ENCODE measurements at places on chromosomes 12 and 14. TPM values are rescaled to one million over a fixed set of nuclear protein-coding genes. Genes with fewer than 3 reads are reported as not detected.
A peak's percentile ranks its signal among the peaks of the same experiment; 100 is the strongest.

Gene CCDC38
- total RNA-seq: not detected

- no peaks in the 10 kb centered on the region for H3K36me3 ChIP-seq
- H3K27ac ChIP-seq: no peak overlapping the region
- H3K27me3 ChIP-seq: no peaks in the 10 kb centered on the region
Observed at GRCh38 chr14:71753126-71753830, 179.0 kb upstream of the RGS6 start.

DNA sequence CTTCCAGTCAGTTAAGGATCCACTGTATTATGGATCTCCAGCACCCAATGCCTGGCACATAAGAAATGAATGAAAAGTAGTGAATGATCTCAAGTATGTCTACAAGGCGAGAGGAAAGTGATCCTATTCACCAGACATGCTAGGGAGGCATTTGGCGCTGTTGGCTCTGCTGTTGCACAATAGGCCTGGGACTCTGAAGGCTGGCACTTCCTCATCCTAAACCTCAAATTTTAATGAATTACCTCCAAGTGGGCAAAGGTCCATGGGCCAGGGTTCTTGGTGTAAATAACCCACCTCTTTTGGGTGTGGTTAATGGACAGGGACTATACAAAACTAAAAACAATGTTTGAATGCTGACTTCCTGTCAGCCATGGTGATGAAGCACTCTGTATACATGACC lies 173.4 kb upstream of the PZP start:
- no peaks in the 10 kb centered on the region for H3K27me3 ChIP-seq
- H3K4me1 ChIP-seq: no peaks in the 10 kb centered on the region
- H3K27ac ChIP-seq: no peak overlapping the region
- no peak overlapping the region for H3K4me3 ChIP-seq
- DNase-seq: no peak
- H3K36me3 ChIP-seq: no peaks in the 10 kb centered on the region

- no peaks in the 10 kb centered on the region for H3K27me3 ChIP-seq
- no peaks in the 10 kb centered on the region for H3K4me1 ChIP-seq
- DNase-seq: no peak
- H3K27ac ChIP-seq: no peak overlapping the region
Observed at GRCh38 chr14:57060276-57060955, 208.3 kb downstream of the EXOC5 start.

GRCh38 chr14:99946652-99947489 lies 118.4 kb upstream of the EVL start:
- no peak overlapping the region for H3K27ac ChIP-seq
- peak; percentile 73 for DNase-seq

DNA sequence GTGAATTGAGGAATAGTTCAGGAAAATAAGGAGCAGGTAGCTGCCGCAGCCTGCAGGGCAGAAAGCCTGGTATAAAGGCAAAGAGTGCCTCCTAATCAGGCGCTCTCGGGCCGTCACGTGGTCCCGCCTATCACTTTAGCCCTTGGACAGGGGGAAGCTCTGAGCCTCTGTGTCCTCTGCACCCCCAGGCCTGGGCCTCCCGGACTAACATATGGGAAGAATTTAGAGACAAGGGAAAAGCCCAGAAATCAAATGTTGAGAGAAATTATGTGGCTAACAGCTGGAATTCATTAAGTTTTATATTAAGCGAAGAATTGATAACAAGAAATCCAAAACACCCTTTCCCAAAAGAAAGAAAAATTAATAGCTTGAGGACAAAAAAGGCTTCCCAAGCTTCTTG lies 417.7 kb downstream of the ATP23 start:
- no peaks in the 10 kb centered on the region for H3K27me3 ChIP-seq
- no peak for DNase-seq
- no peak overlapping the region for H3K27ac ChIP-seq
- no peaks in the 10 kb centered on the region for H3K4me1 ChIP-seq
- H3K36me3 ChIP-seq: no peaks in the 10 kb centered on the region

GRCh38 chr12:12491606-12492005 lies 71.1 kb downstream of the DUSP16 start:
- H3K4me1 ChIP-seq: no peaks in the 10 kb centered on the region
- H3K27ac ChIP-seq: no peak overlapping the region
- H3K27me3 ChIP-seq: no peaks in the 10 kb centered on the region
- H3K4me3 ChIP-seq: no peak overlapping the region

GRCh38 chr12:100460702-100461101 lies 13.0 kb upstream of the NR1H4 start:
- H3K27ac ChIP-seq: no peak overlapping the region
- DNase-seq: no peak
- no peaks in the 10 kb centered on the region for H3K27me3 ChIP-seq
- no peaks in the 10 kb centered on the region for H3K4me1 ChIP-seq
- no peaks in the 10 kb centered on the region for H3K36me3 ChIP-seq

All from Karpas-422 (cell line).